Naive thymus-derived CD8-positive, alpha-beta T cell (primary cell): ENCODE measurements at places on chromosomes 3 and 15.

GRCh38 chr3:129644836-129645235 is 38.4 kb upstream of the PLXND1 start:
- DNase-seq, result no peak

DNA sequence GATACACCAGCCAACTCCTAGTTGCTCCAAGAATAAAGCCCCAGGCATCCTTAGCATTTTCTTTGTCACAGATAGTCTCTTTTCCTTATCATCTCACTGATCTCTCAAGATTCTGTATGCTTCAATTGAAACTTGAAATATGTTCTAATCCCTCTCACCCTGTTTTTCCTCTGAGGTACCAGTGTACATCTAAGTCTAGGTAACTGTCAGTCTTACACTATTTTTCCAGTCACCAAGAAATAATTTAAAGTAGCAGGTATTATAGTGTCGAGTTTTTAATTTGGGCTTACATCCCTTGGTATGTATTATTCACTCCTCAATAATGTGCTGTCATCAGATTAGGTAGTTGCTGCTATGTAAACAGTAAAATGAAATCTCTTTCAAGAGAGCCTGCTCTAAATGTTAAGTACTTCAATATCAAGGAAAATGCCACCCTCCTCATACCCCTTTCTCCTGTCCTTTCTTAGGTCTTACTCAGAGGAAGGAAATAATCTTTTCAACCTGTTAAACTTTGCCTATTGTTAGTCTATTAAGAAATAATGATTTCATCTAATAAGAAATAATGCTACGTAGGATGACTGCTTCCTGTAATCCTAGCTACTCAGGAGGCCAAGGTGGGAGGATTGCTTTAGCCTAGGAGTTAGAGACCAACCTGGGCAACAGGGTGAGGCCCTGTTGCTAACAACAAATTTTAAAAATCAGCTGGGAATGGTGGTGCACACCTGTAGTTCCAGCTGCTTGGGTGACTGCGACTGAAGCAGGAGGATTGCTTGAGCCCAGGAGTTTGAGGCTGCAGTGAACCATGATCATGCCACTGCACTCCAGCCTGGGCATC is 39.8 kb downstream of the TSC22D2 start:
- no peak for DNase-seq

GRCh38 chr3:8239095-8239494 is 262.5 kb upstream of the LMCD1 start:
- DNase-seq, result no peak

DNA sequence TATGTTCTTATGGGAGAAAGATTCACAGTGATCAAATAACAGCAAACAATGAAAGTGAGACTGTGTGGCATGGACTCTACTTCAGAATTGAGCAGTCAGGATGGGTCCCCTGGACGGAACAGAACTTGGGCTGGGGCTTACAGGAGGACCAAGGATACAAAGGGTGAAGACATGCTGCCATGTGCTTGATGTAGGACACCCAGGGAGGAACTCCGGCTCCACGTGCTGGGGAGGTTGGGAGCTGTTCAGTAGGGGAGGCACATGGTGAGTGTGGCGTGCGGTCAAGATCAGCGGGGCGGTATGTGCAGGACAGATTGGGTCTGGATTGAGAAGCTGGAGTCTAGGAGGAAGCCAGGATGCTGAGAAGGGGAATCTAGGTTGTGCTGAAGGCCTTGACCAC is 32.6 kb downstream of the PPCDC start:
- no peak for DNase-seq

GRCh38 chr3:142274908-142275307 is 49.5 kb upstream of the GK5 start:
- no peak for DNase-seq
